ENCODE measurements at places on chromosomes 7 and 10.

DNA sequence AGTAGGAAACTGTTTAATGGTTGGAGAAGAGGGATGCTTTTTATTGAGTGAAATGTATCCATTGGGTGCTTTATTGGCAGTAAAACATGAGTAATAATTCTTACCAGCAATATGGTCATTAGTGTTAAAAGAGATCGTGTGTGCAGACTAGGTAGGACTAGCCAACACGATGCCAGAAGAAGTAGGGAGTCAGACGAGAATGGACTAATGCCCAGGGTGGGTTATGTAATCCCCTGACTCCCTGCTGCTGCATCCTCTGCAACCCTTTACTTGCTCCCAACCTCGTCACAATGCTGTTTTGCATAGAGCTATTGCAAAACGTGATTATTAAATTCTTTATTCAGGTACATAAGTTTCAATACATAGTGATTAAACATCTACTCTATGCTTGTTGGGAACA, 1213.7 kb downstream of the GATA3 start:
- DNase-seq, result no peak

DNA sequence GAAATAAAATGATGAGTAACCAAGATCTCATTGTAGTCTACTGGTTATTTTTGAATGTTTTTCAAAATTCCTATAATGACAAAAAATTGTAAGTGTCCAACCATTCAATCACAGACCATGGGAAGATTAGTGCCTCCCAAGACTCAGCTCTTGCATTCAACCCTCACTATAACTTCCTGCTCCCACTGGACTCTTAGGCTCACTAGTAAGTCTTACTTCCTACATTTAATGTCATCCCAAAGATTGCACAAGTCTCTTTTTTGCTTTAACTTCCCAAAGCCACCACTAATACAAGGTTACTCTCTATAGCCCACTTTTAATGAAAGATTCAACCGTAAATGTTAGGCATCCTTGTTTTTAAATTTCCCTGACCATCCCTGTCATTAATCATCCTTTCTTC, 111.9 kb upstream of the NRBF2 start:
- no peak for DNase-seq

- peak; percentile 1 for DNase-seq
Measured at GRCh38 chr7:23184709-23185359, 3.0 kb downstream of the NUP42 start.

GRCh38 chr7:131908714-131909113, 352.3 kb upstream of the PODXL start:
- DNase-seq, result no peak

GRCh38 chr10:131453721-131454634, 142.5 kb upstream of the TCERG1L start:
- peak; percentile 10 for DNase-seq

GRCh38 chr10:102660888-102661657, 16.8 kb downstream of the TRIM8 start:
- no peak for DNase-seq

GRCh38 chr7:6317797-6318438, 45.5 kb upstream of the CYTH3 start:
- no peak for DNase-seq

DNA sequence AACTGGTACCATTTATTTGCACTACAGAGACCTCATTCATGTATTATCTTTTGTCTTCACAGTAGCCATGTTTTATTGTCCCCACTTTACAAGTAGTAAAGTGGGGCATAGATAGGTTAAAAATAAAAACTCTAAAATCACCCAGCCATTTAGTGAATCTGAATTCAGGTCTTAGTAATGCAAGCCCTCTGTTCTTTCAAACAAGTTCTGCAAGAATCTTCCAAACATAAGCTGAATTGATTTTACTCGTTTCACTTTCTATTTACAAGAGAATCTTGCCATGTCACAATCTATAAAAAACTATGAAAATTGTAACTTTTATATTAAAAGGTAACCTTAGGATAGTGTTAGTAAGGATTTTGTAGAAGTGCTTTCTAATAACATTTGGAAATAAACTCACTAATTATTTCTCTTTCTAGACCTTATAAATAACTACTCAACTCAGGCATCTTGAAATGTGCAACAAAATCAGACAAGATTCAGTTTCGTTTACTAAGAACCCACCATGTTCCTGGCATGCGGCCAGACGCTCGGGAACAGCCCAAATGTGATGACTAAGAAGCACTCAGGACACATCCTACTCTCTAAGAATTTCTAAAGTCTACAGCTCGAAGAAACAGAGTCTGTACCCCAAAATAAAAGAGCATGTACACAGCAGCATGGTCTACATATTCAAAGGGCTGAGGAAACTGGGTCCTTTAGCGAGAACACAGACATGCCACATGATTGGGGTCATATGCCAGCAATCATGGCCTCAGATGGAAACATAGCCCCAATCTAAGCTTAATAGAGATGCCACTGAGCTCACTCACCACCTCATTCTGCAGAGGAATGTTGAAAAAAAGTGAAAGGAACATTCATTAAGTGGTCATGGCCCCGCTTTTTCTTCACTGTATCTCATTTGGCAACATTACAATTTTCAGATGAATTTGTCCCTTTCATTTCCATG, 167.6 kb downstream of the AMPH start:
- no peak for DNase-seq

- peak; percentile 62 for DNase-seq
Measured at GRCh38 chr10:95295031-95295755, 4.4 kb upstream of the PDLIM1 start.

DNA sequence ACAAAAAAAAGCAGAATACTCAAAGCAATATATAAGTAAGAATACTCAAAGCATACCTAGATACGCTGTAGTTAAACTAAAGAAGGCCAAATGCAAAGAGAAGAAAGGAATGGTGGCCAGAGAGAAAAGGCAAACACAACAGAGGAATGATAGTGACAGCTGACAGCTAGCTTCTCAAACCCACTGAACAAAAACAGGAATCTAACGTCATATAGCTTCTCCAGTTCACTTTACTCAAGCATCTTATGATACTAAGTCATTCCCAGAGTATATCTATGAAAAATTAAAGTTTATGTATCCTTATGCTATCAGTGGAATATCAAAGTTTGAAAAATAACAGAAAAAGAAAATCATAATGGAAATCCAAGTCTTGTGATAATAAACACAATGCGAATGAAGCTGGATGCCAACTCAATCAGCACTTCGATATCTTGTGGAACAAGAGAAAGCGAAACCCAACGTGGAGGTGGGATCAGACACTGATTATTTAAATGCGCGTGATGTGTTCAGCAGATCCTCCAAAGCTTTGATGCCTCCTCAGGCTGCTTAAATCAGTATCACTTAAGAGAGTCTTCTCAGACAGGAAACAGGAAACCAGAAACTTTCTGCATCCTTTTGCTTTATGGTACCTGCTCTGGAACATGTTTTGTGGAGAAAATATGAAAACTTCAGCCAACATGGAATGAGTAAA, 102.8 kb downstream of the PIP4K2A start:
- DNase-seq, result no peak

GRCh38 chr10:133415752-133416151, 8.7 kb downstream of the SPRN start:
- no peak for DNase-seq

GRCh38 chr7:149016876-149017275, 11.4 kb downstream of the PDIA4 start:
- DNase-seq, result no peak

GRCh38 chr10:3451516-3452172, 279.1 kb upstream of the PITRM1 start:
- DNase-seq, result no peak

GRCh38 chr7:148708026-148708885, 9.6 kb downstream of the CUL1 start:
- no peak for DNase-seq

- no peak for DNase-seq
Measured at GRCh38 chr7:73437621-73438416, 4.2 kb downstream of the FZD9 start.

GRCh38 chr7:44383566-44383965, 58.2 kb upstream of the CAMK2B start:
- no peak for DNase-seq

DNA sequence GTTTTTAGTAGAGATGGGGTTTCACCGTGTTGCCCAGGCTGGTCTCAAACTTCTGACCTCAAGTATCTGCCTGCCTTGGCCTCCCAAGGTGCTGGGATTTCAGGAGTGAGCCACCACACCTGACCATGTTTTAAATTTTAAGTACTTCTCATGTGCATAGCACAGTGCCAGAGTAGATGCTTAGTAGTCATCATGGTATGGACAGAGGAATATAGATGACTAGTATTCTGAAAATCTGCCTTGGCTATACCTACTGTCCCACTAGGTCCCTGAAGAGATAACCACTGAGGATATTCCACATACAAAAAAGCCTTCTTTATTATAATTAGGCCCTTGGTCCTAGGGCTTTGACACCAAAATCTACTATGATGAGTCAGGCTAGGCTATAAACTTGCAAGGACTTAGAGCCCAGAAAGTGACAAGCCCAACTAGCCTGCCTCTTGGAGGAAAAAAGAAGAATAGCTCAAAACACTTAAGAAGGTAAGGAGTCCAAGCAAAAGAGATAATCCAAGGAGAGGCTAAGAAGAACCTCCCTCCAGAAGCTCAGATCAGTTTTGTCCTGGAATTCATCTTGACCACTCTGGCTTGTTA, 34.0 kb downstream of the LUC7L2 start:
- DNase-seq, result no peak

DNA sequence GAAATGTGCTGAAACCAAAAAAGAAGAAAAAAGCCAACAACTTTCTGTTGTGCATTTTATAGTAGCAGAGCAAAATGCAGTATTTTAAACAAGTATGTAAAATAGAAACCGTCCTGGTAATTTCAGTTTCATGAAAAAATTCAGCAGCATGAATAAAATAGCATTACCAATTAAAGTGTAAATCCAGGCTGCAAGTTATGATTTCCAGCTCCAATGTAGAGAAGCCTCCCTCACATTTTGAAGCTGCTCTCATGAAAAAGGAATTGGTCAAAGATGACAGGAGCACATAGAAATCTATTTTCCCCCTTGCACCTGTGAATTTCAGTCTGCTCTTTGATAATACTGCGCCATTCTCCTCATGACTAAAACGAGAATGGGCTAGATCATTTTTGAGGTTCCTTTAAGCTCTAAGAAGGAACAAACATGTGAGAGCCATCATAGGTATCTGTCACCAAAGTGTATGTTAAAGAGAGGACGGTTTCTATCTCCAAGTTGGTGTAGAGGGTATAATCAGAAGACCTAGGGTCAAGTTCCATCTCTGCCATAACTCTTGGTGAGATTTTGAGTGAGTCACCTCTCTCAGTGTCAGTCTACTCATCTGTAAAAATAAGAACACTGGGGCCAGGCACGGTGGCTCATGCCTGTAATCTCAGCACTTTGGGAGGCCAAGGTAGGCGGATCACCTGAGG, 107.5 kb downstream of the MTPAP start:
- DNase-seq, result no peak

GRCh38 chr7:135790371-135790977, 41.9 kb upstream of the FAM180A start:
- no peak for DNase-seq

DNA sequence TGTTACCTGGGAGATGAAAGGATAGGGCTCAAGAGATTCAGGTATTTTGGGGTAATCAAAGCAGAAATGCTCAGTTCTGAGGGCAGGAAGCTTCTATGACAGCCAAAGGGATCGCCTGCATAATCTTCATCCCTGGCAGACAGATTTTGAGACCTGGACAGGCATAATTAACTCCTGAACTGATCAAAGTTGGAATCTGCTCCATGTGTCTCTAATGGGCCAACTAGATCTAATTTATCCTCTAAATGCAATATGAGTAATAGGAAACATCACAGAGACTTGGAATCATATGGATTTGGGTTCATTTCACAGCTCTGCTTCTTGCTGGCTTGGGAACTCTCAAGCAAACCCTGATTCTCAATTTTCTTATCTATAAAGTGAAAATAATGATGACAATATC, 41.2 kb upstream of the EPHB6 start:
- DNase-seq, result no peak

DNA sequence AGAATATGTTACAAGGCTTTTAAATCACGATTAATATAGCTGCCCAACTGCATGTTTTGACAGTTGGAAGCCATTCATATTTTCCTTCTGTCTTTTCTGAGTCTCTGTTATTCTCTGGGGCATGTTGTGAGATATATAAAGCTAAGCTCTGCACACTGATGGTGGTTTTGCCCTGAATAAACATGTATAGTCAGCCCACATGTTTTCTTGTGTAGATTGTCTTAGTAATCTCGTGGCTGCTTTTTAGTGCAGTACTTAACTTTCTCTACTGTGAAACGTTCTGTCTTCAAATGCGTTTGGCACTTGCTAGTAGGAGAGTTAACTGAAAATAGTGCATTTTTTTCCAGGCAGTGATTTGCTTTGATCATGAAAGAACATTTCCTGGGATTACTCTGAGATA, 268.5 kb downstream of the DNAJB9 start:
- no peak for DNase-seq

DNA sequence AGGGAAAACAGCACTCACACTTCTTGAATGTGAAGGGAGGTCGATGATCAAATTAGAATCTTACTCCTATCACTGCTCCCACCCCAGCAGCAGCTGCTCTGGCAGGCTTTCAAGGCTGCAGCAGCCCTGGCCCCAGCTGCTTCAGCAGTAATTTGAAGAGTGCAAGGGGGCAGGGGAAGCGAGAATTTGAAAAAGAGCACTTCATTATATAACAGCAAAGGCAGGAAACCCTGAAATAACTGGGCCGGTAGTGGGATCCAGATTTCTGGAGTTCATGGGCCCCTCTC, 44.9 kb downstream of the MYPN start:
- DNase-seq, result peak; percentile 20

DNA sequence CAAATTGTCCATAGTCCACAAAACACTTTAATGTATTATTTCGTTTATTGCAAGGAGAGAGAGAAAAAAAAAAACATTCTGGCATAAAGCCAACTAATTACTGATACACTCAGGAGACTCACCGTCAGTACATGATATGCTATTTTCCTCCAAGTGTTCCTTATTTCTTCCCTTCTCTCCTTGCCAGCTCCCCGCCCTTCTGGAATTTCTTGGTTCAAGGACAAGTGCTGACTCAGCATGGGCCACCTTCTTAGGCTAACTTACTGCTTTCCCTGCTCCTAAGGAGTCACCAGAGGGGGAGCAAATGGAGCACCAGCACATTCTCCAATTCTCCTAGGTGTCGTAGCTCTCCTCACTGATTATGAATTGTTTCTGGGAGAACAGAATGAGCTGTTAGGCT, 133.8 kb upstream of the HDAC9 start:
- no peak for DNase-seq

- no peak for DNase-seq
Measured at GRCh38 chr10:128417826-128418225, 291.6 kb upstream of the MKI67 start.
